ENCODE measurements at places on chromosomes 2 and 18.

GRCh38 chr2:22885245-22885644 lies 499.7 kb upstream of the KLHL29 start:
- no peak for DNase-seq

- DNase-seq: peak; percentile 3
These were observed 99.8 kb downstream of the TACR1 start for GRCh38 chr2:75099521-75099922.

GRCh38 chr2:18551169-18551568 lies 9.3 kb downstream of the RDH14 start:
- DNase-seq: no peak

DNA sequence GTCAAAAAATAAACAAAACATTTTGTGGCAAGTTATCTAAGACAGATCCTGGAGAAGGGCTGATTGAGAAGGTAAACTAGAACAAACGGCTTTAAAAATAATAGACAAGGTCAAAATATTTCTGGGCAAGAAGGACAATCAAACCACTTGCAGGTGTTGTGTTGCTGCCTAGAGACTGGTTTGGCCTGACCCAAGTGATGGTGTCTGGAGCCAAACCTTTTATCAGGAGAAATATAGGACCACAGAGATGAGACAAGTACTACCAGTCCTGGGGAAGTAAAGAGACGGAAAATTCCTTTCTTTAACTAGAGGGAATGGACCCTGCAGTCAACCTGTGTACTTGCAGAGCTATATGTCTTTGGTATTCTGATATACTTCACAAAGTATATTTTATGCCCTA lies 44.2 kb downstream of the PLCL1 start:
- no peak for DNase-seq

GRCh38 chr2:75844651-75845050 lies 133.9 kb upstream of the GCFC2 start:
- DNase-seq: no peak

DNA sequence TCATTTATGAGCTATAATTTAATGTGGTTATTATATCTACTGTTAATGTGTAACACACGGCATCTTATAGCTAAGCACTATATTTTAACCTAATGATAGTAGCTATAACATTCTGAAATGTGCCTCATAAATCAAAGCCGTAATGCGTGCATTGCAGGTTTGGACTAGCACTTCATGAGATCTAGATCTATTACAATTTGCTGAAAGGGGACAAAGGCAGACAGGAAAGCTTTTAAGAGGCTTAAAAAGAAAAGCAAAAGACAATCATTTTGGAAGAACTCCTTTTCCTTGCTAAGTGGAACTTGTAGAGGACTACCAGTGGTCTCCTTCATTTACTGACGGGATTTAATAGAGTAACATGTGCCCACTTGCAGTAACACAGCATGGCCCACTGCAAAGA lies 213.1 kb downstream of the NBAS start:
- no peak for DNase-seq

GRCh38 chr2:170394641-170395387 lies 216.9 kb downstream of the MYO3B start:
- DNase-seq: no peak

GRCh38 chr2:2708575-2709430 lies 377.7 kb upstream of the MYT1L start:
- no peak for DNase-seq

GRCh38 chr2:221166292-221166691 lies 405.8 kb downstream of the EPHA4 start:
- peak; percentile 55 for DNase-seq

DNA sequence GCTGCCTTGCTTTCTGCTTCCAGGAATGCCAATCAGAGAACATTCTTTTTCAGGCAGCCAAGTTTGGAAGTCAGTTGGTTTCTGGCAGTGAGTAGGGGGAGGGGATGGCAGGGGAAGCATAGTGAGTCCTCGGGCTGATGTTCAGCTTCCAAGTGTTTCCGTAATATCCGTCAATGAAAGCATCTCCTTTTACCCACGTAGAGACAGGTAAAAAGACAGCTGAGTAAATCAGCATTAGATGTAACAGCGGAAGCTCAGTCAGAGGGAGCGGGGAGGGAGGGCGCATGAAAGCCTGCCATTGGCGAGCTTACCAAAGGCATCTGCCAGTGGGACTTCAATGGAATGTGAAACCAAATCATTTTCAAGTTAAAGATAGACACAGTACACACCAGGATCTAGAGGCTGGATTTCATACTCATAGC lies 117.1 kb upstream of the DTNA start:
- DNase-seq: peak; percentile 15

GRCh38 chr2:185456517-185456916 lies 282.1 kb upstream of the FSIP2 start:
- DNase-seq: peak; percentile 37
